Myometrial cell (primary cell): ENCODE measurements at places on chromosomes 7 and 10. TPM values are rescaled to one million over a fixed set of nuclear protein-coding genes. Genes with fewer than 3 reads are reported as not detected.

SPACDR gene
- 0.86 TPM in 1 of 2 replicates, not detected in the other for total RNA-seq

GPR15LG gene
- not detected in 2 replicates for total RNA-seq

SRGN gene
- 756 and 876 TPM in 2 replicates for total RNA-seq

CDHR3 gene
- 3.7 and 4.0 TPM in 2 replicates for total RNA-seq

RBP3 gene
- total RNA-seq = under 0.01 TPM in 1 of 2 replicates, not detected in the other

MLXIPL gene
- not detected in 2 replicates for total RNA-seq

SEMA4G gene
- total RNA-seq = 0.29 and 0.89 TPM in 2 replicates

SFRP4 gene
- under 0.01 and 0.29 TPM in 2 replicates for total RNA-seq

KCNH2 gene
- 8.7 and 10.7 TPM in 2 replicates for total RNA-seq

SPDYE9 gene
- total RNA-seq = not detected in 2 replicates

HOXA5 gene
- total RNA-seq = 1.7 and 6.2 TPM in 2 replicates

LLCFC1 gene
- not detected in 2 replicates for total RNA-seq

ADGRA1 gene
- not detected in 2 replicates for total RNA-seq

GPC2 gene
- 0.18 and 0.29 TPM in 2 replicates for total RNA-seq

SLC26A5 gene
- not detected in 2 replicates for total RNA-seq

MRPS33 gene
- total RNA-seq = 24.1 and 28.0 TPM in 2 replicates

CHAT gene
- not detected in 2 replicates for total RNA-seq

TFPI2 gene
- 528 and 763 TPM in 2 replicates for total RNA-seq

SH2B2 gene
- 1.8 and 4.3 TPM in 2 replicates for total RNA-seq

NEUROG3 gene
- total RNA-seq = not detected in 2 replicates

SEM1 gene
- 13.8 and 32.9 TPM in 2 replicates for total RNA-seq

LBX1 gene
- not detected in 2 replicates for total RNA-seq

LMOD2 gene
- total RNA-seq = not detected in 2 replicates

STEAP1 gene
- total RNA-seq = 21.8 and 26.5 TPM in 2 replicates

ZNF138 gene
- total RNA-seq = 3.5 and 4.3 TPM in 2 replicates

TNS3 gene
- total RNA-seq = 80.1 and 80.7 TPM in 2 replicates

TDRD1 gene
- total RNA-seq = 0.35 TPM in 1 of 2 replicates, not detected in the other

SPAM1 gene
- total RNA-seq = not detected in 2 replicates

RFC2 gene
- 32.6 and 38.6 TPM in 2 replicates for total RNA-seq

SPDYE5 gene
- not detected in 2 replicates for total RNA-seq

HOXA3 gene
- 0.18 TPM in 1 of 2 replicates, not detected in the other for total RNA-seq

HMX3 gene
- total RNA-seq = not detected in 2 replicates

IL2RA gene
- total RNA-seq = not detected in 2 replicates

FAM131B gene
- 0.53 and 1.2 TPM in 2 replicates for total RNA-seq

SPDYE8 gene
- not detected in 2 replicates for total RNA-seq

GIMAP4 gene
- not detected in 2 replicates for total RNA-seq

CTAGE4 gene
- total RNA-seq = 0.71 TPM in 1 of 2 replicates, not detected in the other

ZFAND2A gene
- total RNA-seq = 18.7 and 20.2 TPM in 2 replicates

AQP1 gene
- total RNA-seq = 1.1 and 1.4 TPM in 2 replicates

MBL2 gene
- total RNA-seq = not detected in 2 replicates

HSPA12A gene
- 8.6 and 12.4 TPM in 2 replicates for total RNA-seq

STK17A gene
- total RNA-seq = 60.5 and 70.4 TPM in 2 replicates

MRPS17 gene
- total RNA-seq = 7.5 and 11.9 TPM in 2 replicates

COL17A1 gene
- not detected in 2 replicates for total RNA-seq

CLCN1 gene
- total RNA-seq = not detected in 2 replicates

ANKIB1 gene
- total RNA-seq = 22.5 and 33.7 TPM in 2 replicates

PTPRZ1 gene
- not detected in 2 replicates for total RNA-seq

EPHA1 gene
- total RNA-seq = not detected in 2 replicates

FOXP2 gene
- total RNA-seq = under 0.01 and 0.53 TPM in 2 replicates

PLXNA4 gene
- under 0.01 TPM in 1 of 2 replicates, not detected in the other for total RNA-seq
